NCI-H1436 (cell line): ENCODE measurements at places on chromosomes 5 and 9.

DNA sequence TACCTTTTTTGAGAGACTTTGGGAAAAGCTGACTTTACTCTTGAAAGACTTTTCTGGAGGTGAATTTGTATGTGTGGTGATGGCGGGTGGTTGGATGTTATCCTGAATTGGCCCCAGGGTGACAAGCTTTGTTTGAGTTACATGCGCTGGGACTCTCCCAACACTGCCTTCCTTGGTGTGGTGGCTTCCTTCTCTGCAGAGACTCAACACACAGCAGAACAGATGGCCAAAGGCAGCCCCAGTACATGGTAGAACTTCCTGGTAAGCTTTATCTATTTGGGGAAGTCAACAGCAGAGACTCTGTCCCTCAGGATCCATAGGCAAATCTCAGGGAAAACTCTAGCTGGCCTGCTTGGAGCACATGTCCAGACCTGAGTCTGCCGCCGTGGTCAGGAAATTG is 18.1 kb downstream of the C1QTNF2 start:
- DNase-seq: no peak

DNA sequence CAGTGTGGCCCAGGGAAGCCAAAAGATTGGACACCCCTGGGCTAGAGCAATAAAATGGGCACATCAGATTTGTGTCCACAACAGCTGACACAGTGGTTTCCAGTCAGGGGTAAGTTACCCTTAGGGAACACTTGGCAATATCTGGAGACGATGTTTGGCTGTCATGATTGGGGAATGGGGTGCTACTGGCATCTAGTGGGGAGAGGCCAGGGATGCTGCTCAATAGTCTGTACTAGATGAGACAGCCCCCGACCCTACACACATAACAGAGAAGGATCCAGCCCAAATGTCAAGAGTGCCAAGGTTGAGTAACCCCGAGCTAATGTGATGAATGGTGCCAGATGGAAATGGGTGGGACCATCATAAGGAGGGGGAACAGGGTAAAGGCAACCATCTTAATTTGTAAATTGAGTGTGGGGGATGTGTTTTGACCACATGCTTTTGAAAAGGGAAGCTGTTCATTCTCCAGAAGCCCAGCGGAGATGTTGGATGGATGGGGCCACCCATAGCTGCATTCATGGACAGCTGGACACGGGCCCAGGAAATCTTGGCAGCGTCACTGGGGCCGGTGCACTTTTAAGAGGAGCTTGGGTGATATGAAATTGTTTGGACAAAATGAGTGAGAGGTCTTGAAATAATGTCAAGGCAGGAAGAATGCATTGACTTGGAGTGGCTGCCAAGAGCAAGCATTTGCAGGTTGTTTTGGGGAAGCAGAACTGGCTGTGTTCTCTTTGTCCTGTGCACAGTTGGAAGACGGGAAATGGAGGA is 33.4 kb downstream of the SYK start:
- no peak for DNase-seq

- DNase-seq: no peak
These were observed 27.2 kb downstream of the CSF2 start for GRCh38 chr5:132100672-132101261.

GRCh38 chr5:53942724-53943123 is 367.6 kb downstream of the ARL15 start:
- DNase-seq: no peak

DNA sequence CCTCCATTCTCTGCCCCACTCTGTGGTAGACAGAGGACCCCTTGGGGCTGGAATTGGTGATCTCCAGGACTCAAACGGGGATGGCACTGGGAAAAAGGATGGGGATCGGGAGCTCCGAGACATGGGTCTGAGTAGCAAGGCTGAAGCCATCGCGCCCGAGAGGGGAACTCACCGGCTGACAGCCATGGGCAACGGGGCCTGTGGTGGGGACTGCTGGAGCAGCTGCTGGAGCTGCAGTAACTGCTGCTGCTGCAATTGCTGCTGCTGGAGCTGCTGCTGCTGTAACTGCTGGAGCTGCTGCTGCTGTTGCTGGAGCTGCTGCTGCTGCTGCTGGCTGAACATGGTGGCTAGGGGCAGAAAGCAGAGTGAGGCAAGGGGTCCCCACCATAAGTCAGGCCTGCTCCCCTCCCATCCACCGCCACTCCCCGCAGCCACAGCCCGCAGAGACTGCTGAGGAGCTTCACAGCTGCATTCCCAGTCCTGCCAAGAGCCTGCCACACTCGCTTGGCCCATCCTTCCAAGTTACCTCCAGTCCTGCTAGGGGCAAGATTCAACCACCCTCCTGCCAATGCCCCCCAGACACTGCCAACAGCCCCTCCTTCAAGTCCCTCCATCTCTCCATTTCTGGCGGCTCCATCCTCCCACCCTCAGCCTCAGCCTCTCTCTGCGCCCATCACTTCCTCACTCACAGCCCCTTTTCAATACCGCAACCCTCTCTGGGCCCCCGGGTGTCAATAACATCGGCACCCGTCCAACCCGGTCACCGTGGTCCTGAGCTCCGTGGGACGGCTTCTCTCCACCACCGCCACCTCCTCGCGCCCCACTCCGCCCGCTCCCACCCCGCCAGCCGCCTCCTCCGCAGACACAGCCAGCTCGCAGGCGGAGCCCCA is 611 bp downstream of the CIZ1 start:
- DNase-seq: no peak

DNA sequence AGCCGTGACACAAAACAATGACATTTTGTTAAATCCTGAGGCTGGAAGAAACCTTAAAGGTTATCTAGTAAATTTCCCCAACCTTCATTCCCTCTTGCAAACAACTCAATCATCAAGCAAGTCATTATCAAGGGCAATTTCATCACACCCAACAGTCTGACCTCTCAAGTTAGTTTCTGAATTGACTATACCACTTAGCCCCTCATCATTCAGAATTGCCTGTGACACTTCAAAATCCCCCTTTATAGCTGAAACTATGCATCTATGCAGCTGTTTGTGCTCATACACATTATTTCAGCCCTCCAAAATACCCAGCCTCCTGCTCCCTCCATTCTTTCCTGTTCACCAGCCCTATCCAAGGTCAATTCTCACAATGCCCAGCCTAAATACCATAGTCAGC is 24.6 kb downstream of the LPAR1 start:
- DNase-seq: no peak

DNA sequence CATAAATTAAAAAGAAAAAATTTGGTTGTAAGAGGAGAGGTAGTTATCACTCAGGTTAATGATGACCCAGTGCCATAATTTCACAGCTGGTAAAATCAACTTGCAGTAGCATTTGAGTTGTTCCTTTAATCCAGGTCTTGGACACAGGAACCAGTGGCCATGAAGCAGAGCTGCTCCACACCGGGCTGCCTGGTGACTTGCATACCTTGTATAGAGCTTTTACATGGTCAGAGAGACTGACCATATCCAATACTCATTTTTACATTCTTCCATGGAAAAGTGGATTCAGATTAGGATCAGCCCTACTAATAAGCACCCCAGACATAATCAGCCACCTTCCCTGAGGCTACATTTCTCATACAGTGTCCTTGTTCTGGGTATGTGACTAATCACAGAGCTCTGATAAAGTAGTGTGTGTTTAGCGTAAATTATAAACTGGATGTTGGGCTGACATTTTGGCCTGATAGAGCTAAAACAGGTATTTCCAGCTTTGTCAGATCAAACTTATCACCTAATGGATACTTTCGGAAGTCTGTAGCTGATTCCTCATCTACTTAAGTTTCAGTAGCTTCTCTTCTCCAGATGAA is 77.0 kb upstream of the ZSWIM6 start:
- DNase-seq: no peak

DNA sequence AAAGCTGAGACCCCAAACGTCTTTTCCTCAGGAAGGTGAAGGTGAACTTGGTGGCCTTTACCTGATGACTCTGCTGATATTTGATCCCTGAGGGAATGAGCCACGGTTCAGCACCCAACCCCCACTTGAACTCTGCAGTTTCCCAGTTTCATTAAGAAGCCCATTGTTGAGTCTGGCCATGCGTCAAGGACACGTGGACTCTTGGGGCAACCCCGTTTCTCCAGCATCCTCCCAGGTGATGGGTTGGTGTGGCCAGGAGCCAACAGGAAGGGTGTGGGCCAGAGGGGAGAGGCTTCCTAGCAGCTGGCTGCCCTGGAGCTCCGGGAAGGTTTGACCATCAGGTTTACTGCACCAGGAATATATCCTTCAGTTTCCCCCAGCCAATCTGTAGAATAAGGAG is 59.5 kb upstream of the GNE start:
- no peak for DNase-seq

GRCh38 chr5:120677481-120677880 is 213.4 kb downstream of the PRR16 start:
- DNase-seq: no peak

GRCh38 chr9:89408628-89409101 is 89.2 kb downstream of the SEMA4D start:
- no peak for DNase-seq

GRCh38 chr5:98750693-98751092 is 22.8 kb upstream of the RGMB start:
- no peak for DNase-seq

DNA sequence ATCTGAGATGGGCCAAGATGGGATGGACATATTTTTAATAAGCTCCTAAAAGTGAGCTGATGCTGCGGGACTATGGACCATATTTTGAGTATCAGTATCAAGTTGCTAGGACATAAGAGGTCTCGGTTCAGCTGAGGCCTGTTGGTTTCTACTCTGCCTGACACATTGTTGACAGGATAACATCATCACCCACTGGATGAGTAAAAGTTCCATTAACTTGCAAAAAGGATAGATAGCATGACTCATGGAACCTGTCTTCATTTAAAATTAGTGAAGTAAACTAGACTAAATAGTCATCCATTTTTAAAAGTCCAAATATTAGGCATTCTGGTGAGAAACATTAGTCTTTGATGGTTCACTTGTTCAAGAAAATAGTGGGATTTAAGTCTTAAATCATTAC is 33.3 kb downstream of the PARP8 start:
- DNase-seq: no peak

- DNase-seq: no peak
These were observed 4.5 kb downstream of the SLC12A7 start for GRCh38 chr5:1107167-1108022.

- no peak for DNase-seq
These were observed 16.2 kb downstream of the QSOX2 start for GRCh38 chr9:136229096-136230065.

DNA sequence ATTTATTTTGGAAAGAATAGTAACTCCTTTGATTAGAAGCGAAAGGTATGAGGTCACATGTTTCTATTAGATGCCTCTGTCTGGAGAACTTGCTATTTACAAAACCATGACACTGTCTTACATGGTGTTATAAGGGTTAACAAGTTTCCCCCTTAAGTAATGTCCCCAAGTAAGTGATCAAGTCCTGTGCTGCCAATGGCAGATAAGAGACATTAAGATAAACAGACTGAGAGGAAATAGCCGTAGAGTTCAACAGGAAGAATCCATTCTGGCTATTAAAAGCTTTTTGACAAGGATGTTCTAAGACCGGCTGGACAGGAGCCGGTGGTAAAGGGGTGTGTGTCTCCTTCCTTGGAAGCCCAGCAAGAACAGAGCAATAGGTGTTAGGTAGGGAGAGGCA is 257.5 kb downstream of the GADD45G start:
- no peak for DNase-seq

GRCh38 chr5:133945568-133945967 is 22.9 kb downstream of the C5orf15 start:
- no peak for DNase-seq

- no peak for DNase-seq
These were observed 371.5 kb upstream of the ACTBL2 start for GRCh38 chr5:57853929-57854697.

GRCh38 chr5:64883912-64884311 is 115.2 kb downstream of the CWC27 start:
- DNase-seq: no peak

DNA sequence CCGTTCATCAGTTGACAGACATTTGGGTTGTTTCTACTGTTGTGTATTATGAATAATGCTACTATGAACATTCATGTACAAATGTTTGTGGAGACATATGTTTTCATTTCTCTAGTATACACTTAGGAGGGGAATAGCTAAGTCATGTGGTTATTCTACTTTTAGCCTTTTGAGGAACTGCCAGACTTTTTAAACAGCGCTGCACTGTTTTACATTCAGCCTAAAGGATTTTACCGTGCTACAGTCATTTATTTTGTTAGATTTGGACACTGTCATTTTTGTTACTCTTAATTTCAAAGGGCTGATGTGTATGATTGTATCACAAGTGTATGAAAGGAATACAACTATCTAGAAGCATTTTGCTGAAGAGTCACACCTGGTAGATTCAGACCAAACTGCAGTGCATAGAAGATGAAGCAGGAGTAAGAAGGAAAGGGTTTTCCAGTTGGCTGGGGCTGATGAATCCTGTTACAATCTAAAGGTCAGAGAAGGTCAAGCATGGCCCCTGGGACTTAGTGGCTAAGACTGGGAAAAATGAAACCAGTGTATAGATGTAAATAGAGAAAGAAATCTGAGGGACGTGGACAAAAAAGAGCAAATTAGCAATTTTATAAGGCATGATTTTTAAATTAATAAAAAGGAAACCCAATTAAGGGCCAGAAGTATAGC is 509.7 kb downstream of the PSAT1 start:
- DNase-seq: no peak

- DNase-seq: no peak
These were observed 26.6 kb upstream of the SPATA31C2 start for GRCh38 chr9:88164850-88165249.

DNA sequence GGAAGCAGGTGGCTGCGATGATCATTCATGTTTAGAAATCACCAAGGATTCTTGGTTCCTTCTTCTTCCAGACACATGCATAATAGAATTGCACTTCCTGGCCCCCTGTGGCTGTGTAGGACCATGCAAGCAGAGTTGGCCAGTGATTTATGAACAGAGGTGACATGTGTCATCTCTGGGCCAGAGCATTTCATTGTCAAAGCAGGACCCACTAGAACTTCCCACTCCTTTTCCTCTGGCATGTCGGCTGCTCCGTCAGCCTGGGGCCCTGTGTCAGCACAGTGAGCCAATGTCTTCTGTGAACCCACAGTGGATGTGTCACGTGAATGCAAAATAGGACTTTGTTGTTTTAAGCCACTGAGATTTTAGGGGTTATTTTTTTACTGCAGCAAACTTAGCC is 59.2 kb downstream of the HSD17B3 start:
- DNase-seq: no peak

GRCh38 chr9:125447202-125447802 is 185.7 kb downstream of the GAPVD1 start:
- DNase-seq: no peak

GRCh38 chr5:152271420-152271819 is 133.7 kb downstream of the NMUR2 start:
- peak; percentile 57 for DNase-seq

GRCh38 chr5:130520211-130520610 is 615.9 kb downstream of the CHSY3 start:
- DNase-seq: no peak

GRCh38 chr9:37902796-37903646 is 906 bp downstream of the SLC25A51 start:
- DNase-seq: no peak

- no peak for DNase-seq
These were observed 8.5 kb upstream of the EXOSC2 start for GRCh38 chr9:130685104-130685503.

DNA sequence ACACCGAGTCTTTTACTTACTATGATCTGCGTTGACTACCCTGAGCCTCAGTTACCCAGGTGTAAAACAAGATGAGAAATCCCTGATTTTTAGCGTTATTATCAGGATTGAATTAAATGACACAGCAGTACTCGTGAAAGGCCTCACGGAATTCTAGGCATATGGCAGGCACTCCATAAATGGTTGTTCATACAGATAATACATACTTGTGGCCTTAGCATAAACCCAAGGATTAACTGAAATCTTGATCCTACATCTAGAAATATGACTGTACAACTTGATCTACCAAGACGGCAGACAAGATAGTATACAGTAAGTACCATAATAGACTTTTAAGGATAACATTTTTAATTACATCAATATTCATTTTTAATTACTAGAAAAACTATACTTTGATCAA is 409.8 kb downstream of the BNC2 start:
- DNase-seq: no peak
